ENCODE measurements at places on chromosomes 2 and 18.

- no peak for DNase-seq
Observed at GRCh38 chr2:48347712-48348111, 182.2 kb upstream of the STON1 start.

DNA sequence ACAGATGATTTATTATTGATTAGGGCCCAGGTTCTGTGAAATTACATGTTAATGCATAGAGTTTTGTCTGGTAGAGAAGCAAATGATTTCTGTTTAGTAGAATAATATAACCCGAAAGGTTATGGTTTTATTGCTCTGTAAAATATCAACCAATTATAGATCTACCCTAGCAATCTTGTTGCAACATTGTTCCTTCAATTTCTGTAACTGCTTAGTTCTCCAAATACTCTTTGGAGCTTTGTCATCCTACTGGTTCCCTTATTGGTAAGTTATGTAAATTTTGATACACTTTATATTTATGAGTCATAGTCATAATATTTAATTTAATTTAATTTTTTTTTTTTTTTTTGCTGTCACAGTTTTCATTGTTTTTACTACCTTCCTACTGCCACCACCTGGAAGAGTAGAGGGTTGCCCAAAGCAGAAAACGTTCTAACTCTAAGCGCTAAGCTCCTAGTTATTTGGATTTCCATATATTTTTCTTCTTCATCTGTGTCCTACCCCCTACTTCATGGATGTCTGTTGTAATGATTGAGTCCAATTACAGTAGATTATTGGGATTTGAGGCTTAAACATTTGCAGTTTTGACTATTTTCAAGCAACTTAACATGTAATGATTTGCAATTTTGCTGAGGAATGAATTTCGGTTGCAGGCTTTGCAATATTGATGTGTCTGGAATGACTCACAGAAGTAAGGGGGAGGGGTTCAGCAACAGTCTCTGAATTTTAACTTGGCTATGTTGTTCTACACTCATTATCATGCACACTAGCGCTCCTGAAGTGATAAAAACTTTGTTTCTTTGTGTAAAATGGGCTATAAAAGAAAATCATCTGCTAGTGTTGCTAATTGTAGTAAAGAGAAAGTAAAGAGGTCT lies 51.1 kb downstream of the NABP1 start:
- no peak for DNase-seq

- DNase-seq, result no peak
Observed at GRCh38 chr18:74278058-74278457, 13.7 kb downstream of the CYB5A start.

- no peak for DNase-seq
Observed at GRCh38 chr2:95007822-95008221, 17.7 kb upstream of the MAL start.

DNA sequence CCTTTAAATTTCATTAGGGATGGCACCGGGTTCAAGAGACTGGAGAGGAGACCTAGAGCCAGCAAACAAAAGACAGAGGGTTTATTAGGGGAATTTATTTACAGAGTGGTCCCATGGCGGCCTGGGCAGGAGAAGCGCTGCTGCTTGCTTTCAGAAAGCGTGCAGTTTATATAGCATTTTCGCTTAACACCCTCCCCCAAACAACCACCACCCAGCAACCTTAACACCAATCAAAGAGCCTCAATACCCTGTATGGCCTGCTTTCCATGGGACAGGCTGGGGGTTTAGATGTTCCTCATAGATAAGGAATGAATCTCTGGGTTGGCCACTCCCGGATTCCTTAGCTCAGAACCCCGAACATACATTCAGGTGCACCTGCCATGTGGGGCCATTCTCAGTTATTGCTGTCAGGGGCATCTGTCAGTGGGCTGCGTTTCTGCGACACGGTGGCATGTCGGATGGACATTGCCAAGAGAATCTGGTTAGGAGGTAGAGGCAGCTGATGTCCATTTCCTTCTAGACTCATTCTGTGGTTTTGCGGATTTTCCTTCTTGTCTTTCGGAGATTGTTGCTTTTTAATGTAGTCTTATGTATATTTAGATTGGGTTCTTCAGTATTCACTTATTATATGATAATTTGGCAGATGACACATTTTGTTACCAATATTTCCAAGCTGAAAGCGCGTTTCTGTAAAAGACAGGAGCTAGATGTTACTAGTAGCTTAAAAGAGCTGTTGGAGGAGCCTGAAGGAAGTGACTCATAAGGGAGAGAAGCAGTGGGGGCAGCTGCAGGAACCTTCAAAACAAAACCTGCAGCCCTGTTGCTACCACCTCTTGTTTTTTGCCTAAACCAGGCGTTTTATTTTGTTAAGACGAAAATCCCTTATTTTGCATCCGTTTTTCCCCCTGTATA lies 7.2 kb downstream of the AGAP1 start:
- DNase-seq, result no peak

DNA sequence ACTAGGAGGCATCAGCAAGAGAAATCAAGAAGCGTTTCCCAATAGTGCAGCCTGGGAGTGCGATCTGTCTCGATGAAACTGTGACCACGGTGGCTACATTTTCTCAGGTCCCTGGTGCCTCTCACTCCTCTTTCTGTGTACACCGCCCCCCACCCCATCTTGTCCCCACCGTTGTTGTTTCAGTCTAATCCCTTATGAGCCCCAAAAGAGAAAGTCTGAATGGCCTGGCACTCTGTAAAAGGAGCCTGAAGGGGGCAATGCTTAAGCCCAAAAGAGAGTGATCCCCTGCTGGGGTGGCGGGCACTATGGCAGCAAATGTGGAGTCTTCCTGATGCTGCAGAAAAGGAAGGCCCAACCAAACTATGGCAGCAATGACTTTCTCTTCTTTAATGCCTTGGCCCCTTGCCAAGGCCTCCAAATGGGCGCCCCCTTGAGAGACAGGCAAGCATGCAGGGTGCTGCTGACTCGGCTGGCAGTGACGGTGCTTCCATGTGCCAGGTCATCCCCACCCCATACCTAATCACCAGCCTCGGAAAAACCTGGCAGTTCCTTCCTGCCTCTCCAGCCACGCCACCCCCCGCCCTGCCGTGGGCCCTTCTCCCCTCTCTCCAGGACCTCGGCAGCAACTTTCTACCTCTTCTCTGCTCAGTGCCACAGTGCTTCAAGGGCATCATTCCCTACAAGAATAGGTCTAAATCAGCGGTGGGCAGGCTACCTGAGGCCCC lies 123.0 kb downstream of the CYP26B1 start:
- no peak for DNase-seq

DNA sequence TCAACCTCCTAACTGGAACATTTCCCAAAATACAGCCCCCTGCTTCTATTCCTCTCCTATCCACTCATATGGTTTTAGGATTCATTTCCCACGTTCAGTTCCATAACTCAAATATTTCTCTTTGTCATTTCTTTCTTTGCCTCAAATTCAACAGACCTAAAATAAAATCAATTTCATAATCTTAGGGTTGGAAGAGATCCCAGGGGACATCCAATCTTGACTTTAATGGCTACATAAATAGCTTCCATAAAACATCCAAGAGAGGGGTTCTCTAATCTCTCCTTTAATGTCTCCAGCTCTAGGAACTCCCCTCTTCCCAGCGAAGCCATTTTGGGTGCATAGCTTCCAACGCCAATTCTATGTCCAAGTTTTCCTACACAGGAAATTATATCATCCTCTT lies 33.8 kb downstream of the RBKS start:
- DNase-seq, result no peak

DNA sequence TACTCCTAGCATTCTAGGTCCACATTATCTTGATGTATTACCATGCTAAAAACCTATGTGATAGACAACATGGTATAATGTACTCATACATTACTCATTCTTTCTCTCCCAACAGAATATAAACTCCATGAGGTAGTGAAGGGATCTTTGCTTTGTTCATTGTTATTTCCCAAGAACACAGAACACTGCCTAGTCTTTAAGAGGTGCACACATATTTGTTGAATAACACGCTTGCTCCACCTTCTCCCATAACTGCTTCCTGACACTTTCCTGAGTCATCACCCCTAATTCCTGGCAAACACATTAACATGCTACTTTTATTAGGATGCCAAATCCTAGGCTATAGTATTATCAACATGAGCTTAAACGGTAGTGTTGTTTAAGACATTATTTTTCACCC lies 41.3 kb downstream of the REV1 start:
- no peak for DNase-seq

DNA sequence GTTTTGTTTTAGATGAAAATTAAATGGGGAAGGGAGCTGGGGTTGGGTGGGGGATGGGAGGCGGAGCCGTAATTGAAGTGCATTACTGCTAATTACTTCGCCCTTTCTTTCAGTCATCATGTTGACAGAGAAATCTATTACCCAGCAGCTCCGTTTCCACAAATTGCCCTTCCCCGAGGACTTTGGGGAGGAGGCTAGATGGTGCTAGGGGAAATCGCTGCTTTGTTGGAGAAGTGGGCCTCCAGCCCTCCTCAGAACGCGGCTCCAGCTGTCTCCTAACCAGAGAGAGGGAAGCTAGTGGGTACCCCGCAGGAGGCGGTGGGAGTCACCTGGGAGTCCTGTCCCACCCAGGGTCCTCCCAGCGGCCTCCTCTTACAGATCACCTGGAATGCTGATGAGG lies 130.9 kb upstream of the MYCN start:
- DNase-seq, result no peak

DNA sequence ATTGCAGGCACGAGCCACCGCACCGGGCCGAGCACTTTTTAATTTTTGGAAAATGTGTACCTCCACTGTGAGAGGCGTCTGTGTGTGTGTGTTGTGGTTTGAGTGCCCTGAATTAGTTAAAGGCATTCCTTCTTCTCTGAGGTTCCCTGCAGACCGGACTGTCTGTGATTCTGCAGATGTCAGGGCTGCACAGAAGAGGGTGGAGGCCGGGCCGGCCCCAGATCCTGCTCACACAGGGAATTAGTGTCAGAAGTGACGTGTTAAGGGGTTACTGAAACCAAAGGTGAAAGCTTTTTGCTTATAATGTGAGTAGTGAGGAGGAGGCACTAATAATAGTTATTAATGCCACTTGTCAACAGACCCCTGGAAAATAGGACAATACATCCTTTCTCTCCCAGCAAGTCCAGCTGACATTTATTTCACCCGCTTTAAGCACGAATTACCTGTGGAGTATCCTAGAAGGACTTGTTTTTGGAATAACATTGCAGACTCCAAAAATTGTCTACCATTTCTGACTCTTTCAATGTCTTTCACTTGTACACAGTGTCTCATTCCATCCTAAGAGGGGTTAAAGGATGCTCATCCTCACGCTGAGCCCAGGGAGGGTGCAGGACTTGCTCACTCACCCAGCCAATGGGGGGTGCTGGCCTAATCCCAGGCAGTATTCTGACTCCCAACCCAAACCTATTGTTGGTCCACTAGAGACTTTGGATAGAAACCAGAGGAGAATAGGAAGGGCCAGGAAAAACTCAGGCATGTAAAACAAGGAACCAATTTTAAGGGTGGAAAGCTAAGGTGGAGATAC lies 16.2 kb downstream of the ARHGAP25 start:
- DNase-seq, result no peak

DNA sequence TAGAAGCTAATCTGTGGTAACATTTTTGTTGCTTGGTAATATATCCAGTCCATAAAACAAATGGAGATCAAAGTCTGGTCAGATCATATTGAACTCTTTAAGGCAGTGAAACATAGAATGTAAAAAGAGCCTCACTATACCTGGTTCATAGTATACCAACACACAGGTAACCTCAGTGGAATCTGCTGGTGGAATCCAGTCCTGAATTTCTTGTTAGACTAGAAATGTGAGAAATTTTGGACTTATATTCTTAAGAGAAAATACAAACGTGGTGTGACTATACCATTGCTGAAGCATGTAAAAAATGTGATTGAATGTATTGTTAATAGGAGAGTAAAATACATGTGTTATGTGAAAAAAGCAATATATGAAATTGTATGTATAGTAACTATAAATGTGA lies 46.1 kb upstream of the GRHL1 start:
- no peak for DNase-seq

DNA sequence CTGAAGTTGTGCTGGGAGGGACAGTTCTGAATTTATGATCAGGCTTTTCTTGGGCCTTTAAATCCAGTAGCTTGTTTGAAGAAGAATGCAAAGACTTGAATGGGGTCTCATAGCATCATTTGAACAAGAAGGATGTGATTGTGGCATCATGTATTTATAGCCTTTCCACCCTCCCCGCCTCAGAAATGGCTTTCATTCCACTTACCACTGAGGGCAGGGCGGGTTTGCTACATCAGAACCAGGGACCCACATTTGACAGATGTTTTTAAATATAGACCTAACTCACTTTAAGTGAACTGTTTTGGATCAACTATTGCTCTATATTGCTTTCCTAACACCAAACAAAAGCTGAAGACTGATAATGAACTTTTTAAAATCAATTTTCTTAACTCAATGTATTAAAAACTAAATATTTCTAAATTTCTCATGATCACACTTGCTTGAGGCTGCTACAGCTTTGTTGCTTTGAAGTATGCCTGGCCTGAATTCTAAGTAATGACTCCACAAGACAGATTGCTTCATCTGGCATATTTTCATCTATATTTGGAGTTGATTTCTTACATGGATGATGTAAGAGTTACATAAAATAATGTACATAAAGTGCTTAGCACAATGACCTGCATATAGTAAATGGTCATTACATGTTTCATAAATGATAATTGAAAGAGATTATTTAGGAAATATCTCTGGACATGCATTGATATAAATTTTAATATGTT lies 1552.9 kb upstream of the SLC39A10 start:
- DNase-seq, result no peak

DNA sequence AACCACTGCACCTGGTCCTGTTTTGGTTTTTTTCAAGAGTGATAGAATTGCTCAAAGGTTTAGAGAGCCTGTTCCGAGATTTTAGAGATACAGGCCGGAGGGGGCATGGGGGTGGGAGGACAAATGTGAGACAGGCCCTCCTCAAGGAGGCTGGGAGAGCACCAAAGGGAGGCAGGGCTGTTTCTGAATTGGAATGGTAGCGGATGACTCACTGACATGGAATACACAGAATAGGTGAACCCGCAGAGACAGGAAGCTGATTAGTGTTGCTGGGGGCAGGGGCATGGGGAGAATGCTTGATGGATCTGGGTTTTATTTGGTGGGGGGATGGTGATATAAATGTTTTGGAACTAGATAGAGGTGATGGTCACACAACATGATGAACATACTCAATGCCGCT lies 111.0 kb upstream of the MGAT5 start:
- no peak for DNase-seq

- no peak for DNase-seq
Observed at GRCh38 chr18:23918395-23919032, 96.0 kb upstream of the TTC39C start.

DNA sequence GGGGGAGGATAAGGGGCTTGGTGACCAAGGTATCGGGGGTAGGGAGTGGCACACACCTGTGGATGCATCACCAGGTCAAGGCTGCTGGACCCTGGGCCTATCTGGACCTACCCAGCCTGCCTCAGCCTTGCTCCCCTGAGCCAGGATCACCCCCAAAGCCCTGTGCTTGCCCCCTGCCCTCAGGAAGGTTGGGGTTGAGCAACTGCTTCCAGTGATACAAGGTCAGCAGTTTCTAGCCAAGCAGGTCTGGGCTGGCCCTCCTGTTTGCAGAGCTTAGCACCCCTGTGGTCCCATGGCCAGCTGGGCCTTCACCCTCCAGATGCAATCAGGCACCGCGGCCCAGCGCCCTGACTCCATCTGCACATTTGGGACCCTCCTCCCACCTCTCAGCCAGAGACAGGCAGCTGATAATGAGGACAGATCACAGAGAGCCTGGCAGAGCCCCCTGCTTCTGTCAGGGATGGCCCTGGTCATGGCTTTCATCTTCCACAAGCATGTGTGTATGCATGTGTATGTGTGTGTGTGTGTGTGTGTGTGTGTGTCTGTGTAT lies 154.6 kb downstream of the TFCP2L1 start:
- no peak for DNase-seq

Data from activated gamma-delta T cell (primary cell).